ENCODE measurements at places on chromosomes 16 and 17. TPM values are rescaled to one million over a fixed set of nuclear protein-coding genes. Genes with fewer than 3 reads are reported as not detected.

Gene ESRP2
- 0.36 TPM for total RNA-seq

Gene MYL11
- not detected for total RNA-seq

Gene KRT12
- not detected for total RNA-seq

Gene SCARF1
- total RNA-seq: 0.63 TPM

Gene TBX2
- 0.13 TPM for total RNA-seq

Gene NRN1L
- 5.3 TPM for total RNA-seq

Gene TMED6
- total RNA-seq: 4.5 TPM

DNA sequence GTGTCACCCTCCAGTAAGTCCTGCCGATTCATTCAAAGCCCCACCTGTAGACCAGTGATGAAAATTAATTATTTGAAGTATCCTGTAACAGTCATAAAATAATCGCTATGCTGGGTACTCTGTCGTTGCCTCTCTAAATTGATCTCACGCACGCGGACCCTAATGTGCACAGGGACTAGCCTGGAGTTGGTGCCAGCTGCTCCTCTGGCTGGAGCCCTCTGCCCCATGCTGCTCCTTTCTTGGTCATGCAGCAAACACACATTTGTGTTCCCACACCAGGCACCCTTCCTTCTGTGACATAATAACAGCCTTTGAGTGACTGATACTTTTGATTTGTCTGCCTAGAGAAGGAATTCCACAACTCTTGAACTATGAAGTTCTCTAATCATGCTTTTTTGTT, 16.0 kb downstream of the RAB11FIP3 start:
- H3K27ac ChIP-seq: no peak overlapping the region
- no peak overlapping the region for H3K4me3 ChIP-seq
- DNase-seq: no peak
- H3K27me3 ChIP-seq: no peaks in the 10 kb centered on the region
- H3K4me1 ChIP-seq: peaks cover 3% of the 10 kb centered on the region

- H3K36me3 ChIP-seq: no peaks in the 10 kb centered on the region
- H3K4me1 ChIP-seq: no peaks in the 10 kb centered on the region
- H3K27me3 ChIP-seq: no peaks in the 10 kb centered on the region
- no peak for DNase-seq
Measured at GRCh38 chr17:69954241-69954925, 120.6 kb upstream of the KCNJ16 start.

GRCh38 chr16:3800477-3801270, 79.8 kb downstream of the CREBBP start:
- no peak overlapping the region for H3K4me3 ChIP-seq
- peak overlapping the region; percentile 69 for H3K27ac ChIP-seq
- H3K4me1 ChIP-seq: peaks cover 75% of the 10 kb centered on the region
- no peak for DNase-seq

DNA sequence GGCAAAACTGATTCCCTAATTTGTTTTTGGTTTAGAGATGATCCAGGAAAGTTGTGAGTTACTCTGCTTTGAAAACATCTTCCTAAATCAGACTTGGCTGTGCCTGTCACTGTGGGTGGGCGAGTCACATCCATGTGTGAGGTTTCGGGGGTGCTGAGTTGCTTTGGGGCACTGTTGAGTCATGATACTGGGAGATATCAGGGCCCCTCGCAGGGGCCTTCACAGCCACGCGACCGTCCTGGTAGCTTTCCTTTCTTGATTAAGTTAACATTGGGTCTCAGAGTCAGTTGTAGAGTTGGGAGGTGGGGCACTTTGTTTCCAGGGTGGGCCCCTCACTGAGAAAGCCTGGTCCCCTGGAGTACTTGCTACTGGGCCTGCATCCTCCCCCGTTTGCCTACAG, 58.3 kb upstream of the LGALS9 start:
- H3K36me3 ChIP-seq: no peaks in the 10 kb centered on the region
- no peak overlapping the region for H3K4me3 ChIP-seq
- DNase-seq: no peak
- peaks cover 14% of the 10 kb centered on the region for H3K4me1 ChIP-seq

- H3K36me3 ChIP-seq: no peaks in the 10 kb centered on the region
- no peaks in the 10 kb centered on the region for H3K27me3 ChIP-seq
- H3K27ac ChIP-seq: no peak overlapping the region
- no peak overlapping the region for H3K4me3 ChIP-seq
- H3K4me1 ChIP-seq: no peaks in the 10 kb centered on the region
Measured at GRCh38 chr17:58605986-58606385, 85.9 kb downstream of the TEX14 start.

DNA sequence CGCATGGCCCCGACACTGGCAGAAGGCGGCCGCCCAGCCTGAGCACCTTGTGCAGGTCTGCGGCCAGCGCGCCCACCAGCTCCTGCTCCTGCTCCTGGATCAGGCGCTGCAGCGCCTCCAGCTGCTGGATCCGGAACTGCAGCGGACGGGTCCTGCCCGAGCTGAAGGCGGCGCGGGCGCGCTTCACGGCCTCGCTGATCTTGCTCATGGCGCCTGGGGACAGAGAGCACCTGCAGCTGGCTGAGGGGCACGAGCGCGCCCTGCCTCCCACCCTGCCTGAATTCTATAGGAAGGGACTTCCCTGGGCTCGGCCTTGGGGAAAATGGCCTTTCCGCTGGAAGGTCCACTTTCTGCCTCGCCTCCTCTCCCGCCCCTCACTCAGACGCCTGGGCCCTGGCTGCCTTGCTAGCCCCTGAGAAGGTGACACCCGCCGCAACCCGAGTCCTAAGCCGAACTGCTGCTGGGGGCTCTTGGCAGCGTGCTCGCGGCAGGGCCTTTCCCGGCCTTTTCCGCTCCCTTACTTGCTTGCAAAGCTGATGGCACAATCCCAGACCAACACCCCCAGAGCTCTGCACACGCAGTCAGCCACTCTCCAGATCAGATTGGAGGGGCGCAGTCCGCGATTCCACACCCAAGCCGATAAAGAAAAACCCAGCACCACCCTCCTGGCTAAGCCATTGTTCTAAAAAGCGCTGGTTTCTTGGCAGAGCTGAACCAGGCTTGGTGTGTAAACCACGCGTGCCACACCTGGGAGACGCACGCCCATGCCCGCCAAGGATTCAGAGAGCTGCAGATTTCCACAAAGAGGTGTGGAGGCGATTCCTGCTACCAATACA, 3.0 kb downstream of the ALDH3A1 start:
- H3K4me1 ChIP-seq: no peaks in the 10 kb centered on the region
- no peaks in the 10 kb centered on the region for H3K36me3 ChIP-seq

DNA sequence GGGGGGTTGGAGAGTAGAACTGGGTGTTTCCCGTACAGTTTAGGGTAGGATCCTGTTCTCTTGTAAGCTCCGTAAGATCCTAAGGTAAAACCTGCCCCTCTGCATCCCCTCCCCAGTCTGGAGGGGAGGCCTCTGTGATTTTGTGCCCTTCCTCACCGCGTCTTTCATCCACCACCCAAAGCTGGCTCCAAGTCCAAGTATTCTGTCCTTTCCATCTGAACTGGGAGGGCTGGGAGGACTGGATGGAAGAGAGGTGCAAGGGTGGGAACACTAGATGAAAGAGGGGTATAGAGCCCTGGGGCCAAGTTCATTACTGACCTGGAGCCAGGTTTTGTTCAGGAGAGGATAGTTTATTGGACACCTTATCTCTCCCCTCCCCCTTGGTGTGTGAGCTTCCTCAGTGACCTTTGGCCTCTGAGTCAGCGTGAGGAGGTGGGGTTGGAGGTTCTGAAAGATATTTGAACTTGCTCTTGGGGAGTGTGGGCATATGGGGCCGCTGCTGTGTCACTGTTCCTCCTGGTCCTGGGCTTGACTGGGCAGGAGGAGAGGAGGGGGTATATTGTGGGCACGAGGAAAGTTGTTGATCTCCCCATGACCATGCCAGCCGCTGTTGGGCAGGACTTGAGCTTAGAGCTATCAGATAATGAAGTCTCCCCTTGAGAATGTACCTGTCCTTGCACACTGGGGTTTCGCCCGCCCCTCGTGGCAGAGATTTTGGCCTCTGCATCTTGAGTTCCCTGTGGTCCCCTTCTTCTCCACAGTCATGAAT, 1.6 kb downstream of the LASP1 start:
- H3K4me1 ChIP-seq: peaks cover 77% of the 10 kb centered on the region
- no peaks in the 10 kb centered on the region for H3K36me3 ChIP-seq
- DNase-seq: peak; percentile 63
- peaks cover 1% of the 10 kb centered on the region for H3K27me3 ChIP-seq

DNA sequence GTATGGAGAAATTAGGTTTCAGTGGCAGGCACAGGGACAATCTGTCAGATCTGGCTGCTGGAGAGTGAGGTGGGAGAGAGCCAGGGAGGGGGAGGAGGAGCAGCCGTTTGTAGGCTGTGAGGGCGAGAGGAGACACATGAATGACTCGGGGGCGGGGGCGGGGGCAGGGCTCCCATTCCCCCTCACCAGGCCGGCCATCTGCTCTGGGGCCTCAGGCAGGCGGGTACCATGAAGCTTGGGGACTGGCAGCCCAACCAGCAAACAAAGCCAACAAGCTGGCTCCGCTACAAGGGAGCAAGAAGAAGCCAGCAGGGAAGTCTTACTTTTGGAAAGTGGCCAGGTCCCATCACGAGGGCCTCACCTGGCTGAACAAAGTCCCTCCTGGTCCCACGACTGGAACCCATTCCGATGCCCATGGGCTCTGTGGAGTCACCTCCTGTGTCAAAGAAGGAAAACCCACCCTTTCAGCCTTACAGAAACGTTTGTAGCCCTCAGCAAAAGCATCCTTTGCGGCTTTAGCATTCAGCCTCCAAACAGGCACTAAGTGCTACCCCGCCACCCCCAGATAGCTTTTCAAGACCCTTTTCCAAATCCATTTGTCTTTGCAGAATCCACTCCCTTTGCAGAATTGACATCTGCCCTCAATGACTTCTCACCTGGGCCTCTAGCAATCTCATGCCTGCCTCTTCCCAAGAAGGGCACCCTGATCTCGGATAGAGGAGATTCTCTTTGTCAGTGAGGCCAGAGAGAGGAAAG, 9.2 kb upstream of the SSTR2 start:
- no peak for DNase-seq
- no peaks in the 10 kb centered on the region for H3K36me3 ChIP-seq
- peaks cover 7% of the 10 kb centered on the region for H3K4me1 ChIP-seq
- H3K4me3 ChIP-seq: no peak overlapping the region
- peaks cover 38% of the 10 kb centered on the region for H3K27me3 ChIP-seq
- H3K27ac ChIP-seq: no peak overlapping the region

DNA sequence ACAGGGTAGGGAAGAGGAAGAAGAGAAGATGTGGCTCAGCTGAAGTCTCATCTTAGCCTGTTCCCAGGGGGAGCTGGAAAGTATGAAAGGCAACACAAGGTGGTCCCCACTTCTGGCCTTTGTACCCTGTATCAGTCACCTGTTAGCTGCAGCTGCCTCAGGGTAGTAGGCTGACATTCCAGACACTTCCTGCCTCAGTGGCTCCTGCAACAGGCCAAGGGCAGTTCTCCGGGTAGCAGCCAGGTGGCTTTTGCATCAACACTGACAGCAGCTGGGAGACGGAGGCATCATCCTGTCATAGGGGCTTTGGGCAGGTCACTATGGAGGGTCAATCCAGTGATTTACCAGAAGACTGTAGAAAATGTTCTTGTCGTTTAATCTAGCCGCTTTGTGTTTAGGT, 124.0 kb downstream of the RGS9 start:
- H3K36me3 ChIP-seq: peaks cover 8% of the 10 kb centered on the region
- H3K4me1 ChIP-seq: peaks cover 20% of the 10 kb centered on the region
- no peak overlapping the region for H3K27ac ChIP-seq

DNA sequence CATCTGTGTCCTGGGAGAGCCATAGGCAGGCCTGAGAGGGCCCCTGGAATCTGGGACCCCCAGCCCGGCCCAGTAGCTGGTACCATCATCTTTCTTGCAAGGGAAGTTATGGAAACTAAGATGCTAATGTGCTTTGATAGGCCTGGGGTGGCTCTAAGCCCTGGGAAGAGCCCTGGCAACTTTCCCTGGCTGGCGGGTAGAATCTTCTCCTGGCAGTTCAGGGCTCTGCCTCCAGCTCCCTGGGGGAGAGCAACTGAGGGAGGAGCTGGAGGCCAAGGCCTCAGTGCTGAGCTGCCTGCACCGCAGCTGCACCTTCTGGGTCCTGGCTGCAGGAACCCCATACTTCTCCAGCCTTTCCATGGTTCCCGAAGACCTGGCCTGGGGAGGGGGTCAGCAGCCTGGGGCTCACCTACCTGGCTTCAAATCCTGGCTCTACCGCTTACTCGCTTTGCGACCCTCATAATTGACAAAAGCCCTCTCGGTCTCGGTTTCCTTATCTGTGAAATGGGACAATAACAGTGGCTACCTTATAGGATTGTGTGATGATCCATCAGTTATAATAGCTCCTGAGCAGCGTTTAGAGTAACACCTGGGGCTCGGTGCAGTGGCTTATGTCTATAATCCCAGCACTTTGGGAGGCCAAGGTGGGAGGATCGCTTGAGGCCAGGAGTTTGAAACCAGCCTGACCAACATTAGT, 333.7 kb downstream of the SEC14L1 start:
- peak overlapping the region; percentile 95 for H3K27ac ChIP-seq
- H3K36me3 ChIP-seq: peaks cover 12% of the 10 kb centered on the region
- peaks cover 100% of the 10 kb centered on the region for H3K4me1 ChIP-seq
- DNase-seq: no peak
- no peaks in the 10 kb centered on the region for H3K27me3 ChIP-seq

DNA sequence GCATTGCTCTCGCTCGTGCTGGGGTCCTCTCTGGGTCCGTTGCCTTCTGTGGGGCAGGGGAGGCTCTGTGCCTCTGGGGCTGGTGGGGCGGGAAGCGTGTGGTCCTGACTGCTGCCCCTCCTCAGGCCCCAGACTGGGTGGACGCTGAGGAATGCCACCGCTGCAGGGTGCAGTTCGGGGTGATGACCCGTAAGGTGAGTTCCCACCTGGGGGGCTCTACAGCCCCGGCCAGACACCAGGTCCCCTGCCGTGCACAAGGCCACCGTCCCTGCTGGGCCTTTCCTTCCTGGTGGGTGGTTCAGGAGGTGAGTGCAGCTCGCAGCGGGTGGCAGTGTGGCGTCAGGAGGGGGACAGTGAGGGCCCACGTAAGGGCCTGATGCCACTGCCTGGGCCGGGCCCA, 6.7 kb downstream of the HGS start:
- H3K4me3 ChIP-seq: no peak overlapping the region
- peaks cover 13% of the 10 kb centered on the region for H3K4me1 ChIP-seq
- H3K27ac ChIP-seq: no peak overlapping the region
- H3K27me3 ChIP-seq: no peaks in the 10 kb centered on the region

DNA sequence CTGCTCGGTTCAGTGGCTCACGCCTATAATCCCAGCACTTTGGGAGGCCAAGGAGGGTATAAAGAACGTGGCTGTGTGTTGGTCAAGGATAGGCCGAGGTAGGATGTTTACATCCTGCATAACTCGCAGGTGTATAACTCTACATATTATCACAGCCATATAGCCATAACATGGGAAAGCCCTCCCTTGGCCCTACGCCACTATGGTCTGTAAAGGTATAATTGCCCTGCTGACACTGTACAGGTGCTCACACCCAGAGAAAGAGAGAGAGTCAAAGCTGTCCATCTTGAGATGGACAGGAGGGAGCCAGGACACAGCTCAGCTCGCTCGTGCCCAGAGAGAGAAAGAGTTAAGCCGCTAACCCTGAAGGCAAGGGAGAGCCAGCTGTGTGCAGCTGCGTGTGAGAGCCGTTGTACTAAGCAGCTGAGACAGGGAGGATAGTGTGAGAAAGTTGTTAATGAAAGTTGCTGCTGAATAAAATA, 30.4 kb upstream of the DHX8 start:
- H3K4me3 ChIP-seq: no peak overlapping the region
- H3K27me3 ChIP-seq: no peaks in the 10 kb centered on the region
- H3K4me1 ChIP-seq: peaks cover 7% of the 10 kb centered on the region

GRCh38 chr17:80260791-80261158, at the start of gene RNF213:
RNF213 (plus strand) TSS chr17:80260852; CDS start chr17:80263682, 2,830 bp downstream.
- no peaks in the 10 kb centered on the region for H3K27me3 ChIP-seq
- DNase-seq: peak; percentile 52
- peak within 1 kb of the TSS; percentile 98 for H3K27ac ChIP-seq
- peaks cover 3% of the 10 kb centered on the region for H3K36me3 ChIP-seq
- H3K4me3 ChIP-seq: peak within 1 kb of the TSS; percentile 85
- peaks cover 14% of the 10 kb centered on the region for H3K4me1 ChIP-seq

- no peak overlapping the region for H3K4me3 ChIP-seq
- no peaks in the 10 kb centered on the region for H3K27me3 ChIP-seq
- H3K4me1 ChIP-seq: peaks cover 19% of the 10 kb centered on the region
- no peaks in the 10 kb centered on the region for H3K36me3 ChIP-seq
Measured at GRCh38 chr17:46950997-46951621, 27.9 kb downstream of the RPRML start.
